ENCODE measurements at places on chromosomes 4 and X. TPM values are rescaled to one million over a fixed set of nuclear protein-coding genes. Genes with fewer than 3 reads are reported as not detected.

DNA sequence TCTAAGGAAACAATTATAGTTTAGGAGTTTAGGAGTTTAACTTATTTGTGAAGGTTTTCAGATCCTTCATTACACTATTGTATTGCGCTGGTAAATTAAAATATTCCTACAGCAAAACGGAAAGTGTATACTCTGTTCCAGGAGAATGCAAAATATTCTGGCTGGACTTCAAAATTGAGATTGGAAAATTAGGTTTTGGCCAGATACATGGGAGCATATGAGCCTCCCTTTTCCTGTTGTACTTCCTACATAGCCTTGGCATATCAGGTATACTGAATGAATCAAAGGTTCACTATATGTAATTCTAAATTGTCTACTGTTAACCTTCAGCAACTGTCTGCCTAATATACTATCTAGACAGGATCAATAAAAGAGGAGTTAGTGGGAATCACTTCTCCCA, 25.2 kb upstream of the GRIA2 start:
- H3K27me3 ChIP-seq: no peaks in the 10 kb centered on the region
- H3K27ac ChIP-seq: no peak overlapping the region
- H3K4me3 ChIP-seq: no peak overlapping the region
- no peaks in the 10 kb centered on the region for H3K4me1 ChIP-seq
- H3K36me3 ChIP-seq: no peaks in the 10 kb centered on the region

GPC3 gene
- 1.0 TPM for total RNA-seq

- H3K27ac ChIP-seq: no peak overlapping the region
- no peak overlapping the region for H3K4me3 ChIP-seq
- H3K4me1 ChIP-seq: no peaks in the 10 kb centered on the region
- H3K36me3 ChIP-seq: no peaks in the 10 kb centered on the region
These were observed 134.2 kb downstream of the DCLK2 start for GRCh38 chr4:150212485-150212884.

DNA sequence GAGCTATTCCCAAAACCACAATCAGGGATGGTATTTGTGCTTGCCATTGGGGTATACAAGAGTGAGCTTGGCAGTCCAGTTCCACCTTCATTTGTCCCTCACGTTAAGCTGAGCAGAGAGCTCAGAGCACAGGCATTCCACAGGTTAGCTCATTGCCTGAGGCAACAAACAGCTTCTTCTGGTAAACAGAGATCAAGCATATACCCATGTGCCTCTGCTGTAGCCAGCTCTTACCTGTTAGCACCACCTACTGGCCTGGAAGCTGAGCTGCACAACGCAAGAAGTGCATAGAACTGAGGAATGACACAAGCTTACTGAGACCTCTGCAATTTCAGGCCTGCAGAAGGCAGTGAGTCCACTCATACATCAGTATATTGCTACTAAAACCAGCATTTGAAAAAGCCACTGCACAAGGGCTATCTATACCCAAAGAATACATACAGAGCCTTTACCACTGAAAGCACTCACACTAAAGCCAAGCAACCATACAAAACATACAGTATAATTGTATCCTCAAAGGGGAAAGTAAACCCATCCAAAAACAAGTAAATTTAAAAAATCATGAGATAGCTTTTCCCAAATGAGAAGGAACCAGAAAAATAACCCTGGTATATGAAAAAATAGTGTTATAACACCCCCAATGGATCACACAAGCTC, 258.3 kb upstream of the GABRA2 start:
- no peak overlapping the region for H3K27ac ChIP-seq
- H3K4me1 ChIP-seq: no peaks in the 10 kb centered on the region
- H3K27me3 ChIP-seq: no peaks in the 10 kb centered on the region
- peak; percentile 24 for DNase-seq

PRSS12 gene
- not detected for total RNA-seq

XAGE1B gene
- not detected for total RNA-seq

ZDHHC9 gene
- total RNA-seq: 4.1 TPM

- H3K4me1 ChIP-seq: peaks cover 11% of the 10 kb centered on the region
- no peak for DNase-seq
- no peak overlapping the region for H3K4me3 ChIP-seq
- H3K36me3 ChIP-seq: peaks cover 29% of the 10 kb centered on the region
These were observed 37.1 kb downstream of the SLC39A8 start for GRCh38 chr4:102308032-102308799.

DNA sequence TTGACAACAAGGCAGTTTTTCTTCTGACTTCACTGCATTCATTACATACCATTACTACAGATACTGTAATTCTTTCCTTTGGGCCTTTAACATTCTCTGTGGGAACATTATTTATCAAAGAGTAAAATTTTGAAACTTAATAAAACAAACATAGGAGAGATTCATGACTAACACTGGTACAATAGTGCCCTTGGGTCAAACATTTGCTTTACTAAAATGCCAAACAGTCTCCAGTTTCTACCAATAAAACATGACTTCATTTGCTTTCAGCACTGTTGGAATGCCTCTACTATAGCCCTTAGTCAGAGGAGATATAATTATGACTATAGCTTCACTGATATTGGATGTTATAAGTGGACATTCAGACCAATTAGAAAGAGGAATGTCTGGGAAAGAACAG, 481.5 kb downstream of the PACRGL start:
- H3K36me3 ChIP-seq: no peaks in the 10 kb centered on the region
- no peak overlapping the region for H3K4me3 ChIP-seq
- H3K27ac ChIP-seq: no peak overlapping the region
- no peaks in the 10 kb centered on the region for H3K4me1 ChIP-seq

XAGE2 gene
- not detected for total RNA-seq

PAGE4 gene
- total RNA-seq: not detected

- peaks cover 4% of the 10 kb centered on the region for H3K27me3 ChIP-seq
- DNase-seq: no peak
- no peak overlapping the region for H3K27ac ChIP-seq
- H3K4me3 ChIP-seq: no peak overlapping the region
- no peaks in the 10 kb centered on the region for H3K36me3 ChIP-seq
- H3K4me1 ChIP-seq: no peaks in the 10 kb centered on the region
These were observed 32.2 kb downstream of the LNX1 start for GRCh38 chr4:53559021-53559620.

LNX1 gene
- not detected for total RNA-seq

NR0B1 gene
- total RNA-seq: not detected

DNA sequence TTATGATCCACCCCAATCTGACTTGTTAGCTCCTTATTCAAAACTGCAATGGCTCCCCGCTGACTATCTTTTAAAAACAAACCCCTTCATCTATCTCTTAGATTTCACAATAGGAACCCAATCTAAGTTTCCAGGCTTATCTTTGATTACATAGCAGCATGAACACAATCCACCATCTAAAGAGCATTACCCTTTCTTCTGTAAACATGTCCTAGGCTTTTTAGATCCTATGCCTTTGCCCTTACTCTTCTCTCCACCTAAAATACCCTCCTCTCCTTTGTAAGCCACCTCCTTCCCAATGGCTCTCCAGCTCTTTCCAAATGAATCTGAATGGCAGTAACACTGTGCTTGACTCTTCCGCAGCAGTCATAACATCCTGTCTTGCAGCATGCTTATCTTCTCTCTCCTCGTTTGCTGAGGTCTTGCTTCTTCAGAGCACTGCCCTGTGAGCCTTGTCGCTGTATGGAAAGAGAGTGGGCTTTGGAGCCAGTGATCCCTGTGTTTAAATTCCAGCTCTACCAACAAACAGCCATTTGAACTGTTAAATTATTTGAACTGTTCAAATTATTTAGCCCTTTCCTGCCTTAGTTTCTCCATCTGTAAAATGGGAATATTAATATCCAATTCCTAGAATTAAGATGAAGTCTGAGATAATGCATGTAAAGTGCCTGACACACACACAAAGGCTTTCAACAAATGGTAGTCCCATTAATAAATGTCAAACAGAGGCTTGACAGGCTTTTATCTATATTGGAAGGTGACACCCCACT, 16.2 kb upstream of the TSPAN5 start:
- H3K27me3 ChIP-seq: peaks cover 4% of the 10 kb centered on the region
- no peak overlapping the region for H3K27ac ChIP-seq

ASB5 gene
- not detected for total RNA-seq

GRCh38 chrX:1591863-1592469, 562 bp downstream of the AKAP17A start:
- no peaks in the 10 kb centered on the region for H3K27me3 ChIP-seq
- H3K4me1 ChIP-seq: peaks cover 31% of the 10 kb centered on the region
- peak; percentile 15 for DNase-seq
- H3K36me3 ChIP-seq: peaks cover 35% of the 10 kb centered on the region
- peak overlapping the region; percentile 94 for H3K27ac ChIP-seq

DNA sequence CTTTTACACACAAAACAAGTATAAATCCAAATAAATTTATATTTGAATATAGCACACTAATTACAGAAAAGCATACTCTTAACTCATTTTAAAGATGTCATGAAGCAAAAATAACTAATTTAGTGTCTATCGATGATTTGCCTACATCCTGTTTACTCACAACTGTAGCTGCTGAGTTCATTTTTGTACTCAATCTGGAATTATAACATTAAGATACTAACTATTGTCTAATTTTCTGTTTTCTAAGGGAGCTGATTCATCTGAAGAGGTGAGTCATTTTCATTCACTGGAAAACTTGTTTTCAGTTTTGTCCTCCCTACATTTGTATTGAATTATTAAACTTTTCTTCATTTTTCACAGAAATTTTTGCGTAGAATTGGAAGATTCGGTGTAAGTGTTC, 3.7 kb downstream of the STATH start:
- H3K27me3 ChIP-seq: no peaks in the 10 kb centered on the region
- no peak for DNase-seq
- H3K27ac ChIP-seq: no peak overlapping the region

HMGB3 gene
- 48.3 TPM for total RNA-seq

DNA sequence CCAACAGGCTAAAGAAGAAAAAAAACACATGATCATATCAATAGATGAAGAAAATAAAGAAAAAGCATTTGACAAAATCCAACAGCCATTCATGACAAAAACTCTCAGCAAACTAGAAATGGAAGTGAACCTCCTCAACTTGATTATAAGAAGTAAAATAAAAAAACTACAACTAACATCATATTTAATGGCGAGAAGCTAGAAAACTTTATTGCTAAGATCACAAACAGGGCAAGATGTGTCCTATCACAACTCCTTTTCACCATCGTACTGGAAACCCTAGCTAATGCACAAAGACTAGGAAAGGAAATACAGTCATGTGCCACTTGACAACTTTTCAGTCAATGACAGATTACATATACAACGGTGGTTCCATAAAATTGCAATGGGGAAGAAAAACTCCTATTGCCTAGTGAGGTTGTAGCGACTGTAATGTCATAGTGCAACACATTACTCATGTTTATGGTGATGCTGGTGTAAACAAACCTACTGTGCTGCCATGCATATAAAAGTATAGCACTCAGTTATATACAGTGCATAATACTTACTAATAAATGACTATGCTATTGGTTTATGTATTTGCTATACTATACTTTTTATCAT, 12.1 kb upstream of the MANBA start:
- no peak overlapping the region for H3K4me3 ChIP-seq
- H3K27ac ChIP-seq: no peak overlapping the region
- H3K36me3 ChIP-seq: no peaks in the 10 kb centered on the region
- DNase-seq: no peak

GRCh38 chrX:25143596-25143995, 127.8 kb upstream of the ARX start:
- no peak overlapping the region for H3K27ac ChIP-seq
- DNase-seq: no peak
- no peak overlapping the region for H3K4me3 ChIP-seq
- no peaks in the 10 kb centered on the region for H3K4me1 ChIP-seq
- peaks cover 24% of the 10 kb centered on the region for H3K27me3 ChIP-seq

DNA sequence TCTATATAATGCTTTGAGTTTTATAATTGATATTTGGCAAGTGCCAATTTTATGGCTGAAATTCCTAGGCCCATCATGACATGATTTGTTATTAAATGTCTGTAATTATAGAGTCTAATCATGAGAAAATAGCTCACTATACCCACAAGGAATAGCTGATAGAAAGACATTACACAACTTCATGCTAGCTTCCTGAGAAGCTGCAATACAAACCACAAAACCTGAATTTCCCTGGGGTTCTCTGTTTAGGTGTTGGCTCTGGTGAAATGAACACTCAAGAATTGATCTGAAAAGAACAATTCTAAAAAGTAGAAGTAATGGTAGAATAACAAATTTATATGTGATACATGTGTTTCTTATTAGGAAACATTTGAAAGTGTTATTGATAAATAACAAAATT, 169.6 kb downstream of the GASK1B start:
- H3K4me3 ChIP-seq: no peak overlapping the region
- H3K27me3 ChIP-seq: peaks cover 3% of the 10 kb centered on the region
- H3K27ac ChIP-seq: no peak overlapping the region
- H3K36me3 ChIP-seq: no peaks in the 10 kb centered on the region

DUSP9 gene
- total RNA-seq: not detected

GRCh38 chr4:188466001-188466400, 326.8 kb downstream of the TRIML1 start:
- H3K27me3 ChIP-seq: no peaks in the 10 kb centered on the region
- no peak overlapping the region for H3K4me3 ChIP-seq
- no peak for DNase-seq
- H3K27ac ChIP-seq: no peak overlapping the region
- H3K4me1 ChIP-seq: no peaks in the 10 kb centered on the region

DNA sequence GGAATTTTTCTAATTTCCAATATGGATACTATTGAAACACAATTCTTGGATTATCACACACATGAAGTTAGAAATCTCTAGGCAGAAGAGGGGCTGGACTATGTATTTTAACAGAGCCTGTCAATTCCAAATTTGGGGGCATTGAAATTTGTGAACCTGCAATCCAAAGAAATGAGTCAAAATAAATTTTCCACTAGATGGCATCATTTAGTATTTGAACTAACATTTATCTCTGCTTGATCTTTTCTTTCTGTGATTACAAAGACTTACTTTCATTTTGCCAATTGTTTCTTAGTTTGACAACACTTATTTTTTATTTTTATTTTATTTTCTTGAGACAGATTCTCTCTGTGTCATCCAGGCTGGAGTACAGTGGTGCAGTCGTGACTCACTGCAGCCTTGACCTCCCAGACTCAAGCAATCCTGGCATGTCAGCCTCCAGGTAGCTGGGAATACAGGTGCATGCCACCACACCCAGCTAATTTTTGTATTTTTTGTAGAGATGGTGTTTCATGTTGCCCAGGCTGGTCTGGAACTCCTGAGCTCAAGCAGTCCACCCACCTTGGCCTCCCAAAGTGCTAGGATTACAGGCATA, 2.7 kb upstream of the PYURF start:
- peaks cover 9% of the 10 kb centered on the region for H3K36me3 ChIP-seq
- no peak overlapping the region for H3K27ac ChIP-seq
- H3K4me1 ChIP-seq: peaks cover 43% of the 10 kb centered on the region
- no peaks in the 10 kb centered on the region for H3K27me3 ChIP-seq
- DNase-seq: no peak
- no peak overlapping the region for H3K4me3 ChIP-seq
